ENCODE measurements at places on chromosomes 2 and 18.
A peak's percentile ranks its signal among the peaks of the same experiment; 100 is the strongest.

- DNase-seq = no peak
These were observed 314.4 kb upstream of the ZEB2 start for GRCh38 chr2:144834363-144834762.

GRCh38 chr2:173264603-173265366 is 89.9 kb upstream of the CDCA7 start:
- DNase-seq = no peak

DNA sequence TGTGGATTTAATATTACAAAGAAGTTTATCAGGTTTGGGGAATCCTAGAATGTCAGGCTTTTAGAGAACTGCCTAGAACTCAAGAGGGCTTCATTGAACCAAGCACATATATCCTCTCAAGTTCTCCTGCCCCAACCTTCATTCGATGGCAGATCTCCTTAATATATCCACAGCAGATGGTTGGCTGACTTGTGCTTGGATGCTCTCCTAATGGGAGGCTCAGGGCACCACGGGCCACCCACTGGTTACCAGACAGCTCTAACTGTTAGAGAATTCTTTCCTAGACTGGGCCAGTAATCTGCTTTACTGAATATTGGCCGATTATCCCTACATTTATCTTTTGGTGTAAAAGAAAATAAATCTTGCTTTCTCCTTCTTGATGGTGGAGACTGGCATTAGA is 87.2 kb upstream of the ATP8B1 start:
- no peak for DNase-seq

DNA sequence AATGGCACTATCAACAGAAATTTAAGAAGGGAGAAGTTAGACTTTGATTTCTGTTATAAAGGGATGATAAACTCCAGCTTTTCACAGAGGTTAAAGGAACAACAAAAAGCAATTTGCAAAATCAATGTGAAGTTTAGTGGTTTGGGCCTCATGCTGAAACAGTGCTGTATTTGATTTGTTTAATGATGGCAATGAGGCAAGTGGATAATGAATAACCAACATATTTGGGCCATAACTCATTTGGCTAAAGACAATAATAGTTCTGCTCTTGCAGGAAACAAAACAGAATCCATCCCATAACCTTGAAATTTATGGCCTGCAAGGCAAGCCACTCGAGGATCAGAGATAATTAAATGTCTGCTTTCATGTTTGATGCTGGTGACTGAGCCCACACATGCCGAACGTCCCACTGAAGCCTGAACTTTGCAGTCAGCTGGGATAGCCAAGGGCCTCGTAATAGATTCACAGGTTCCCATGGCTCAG is 56.5 kb downstream of the TPGS2 start:
- DNase-seq = no peak

DNA sequence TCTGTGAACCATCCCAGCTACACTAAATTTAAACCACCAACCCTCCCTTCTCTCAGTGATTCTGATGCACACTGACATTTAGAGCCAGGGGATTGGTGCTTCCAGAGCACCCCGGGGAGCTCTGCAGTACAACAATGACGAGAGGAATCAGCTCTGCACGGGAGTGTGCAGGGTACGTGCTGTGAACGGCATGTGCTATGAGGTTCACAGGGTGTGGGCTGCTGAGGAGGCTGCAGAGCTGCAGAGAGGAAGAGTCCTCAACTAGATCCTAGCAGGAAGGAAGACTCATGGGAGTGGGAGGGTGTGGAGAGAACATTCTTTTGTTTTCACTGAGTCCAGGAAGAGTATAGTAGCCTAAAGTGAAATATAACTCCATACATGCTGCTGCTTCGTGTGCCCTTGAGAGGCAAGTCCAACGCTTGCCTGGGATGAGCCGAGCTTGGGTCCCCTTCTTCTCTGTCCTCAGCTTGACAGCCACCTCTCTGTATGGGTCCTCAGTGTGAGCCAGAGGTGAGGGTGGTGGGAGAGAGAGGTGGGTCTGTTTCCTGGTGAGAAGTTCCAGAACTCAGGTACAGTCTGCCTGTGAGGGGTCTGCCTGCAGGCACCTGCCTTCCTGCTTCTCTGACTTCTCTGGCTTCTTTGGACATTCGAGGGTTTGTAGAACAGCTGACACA is 118.8 kb downstream of the CTIF start:
- DNase-seq = no peak

- no peak for DNase-seq
These were observed 11.2 kb upstream of the SCYGR5 start for GRCh38 chr2:227655454-227655853.

- DNase-seq = no peak
These were observed 53.2 kb upstream of the SLC4A10 start for GRCh38 chr2:161571051-161571429.

- no peak for DNase-seq
These were observed 63.1 kb upstream of the MCFD2 start for GRCh38 chr2:46978723-46979122.

GRCh38 chr2:105744091-105744908 is 412 bp upstream of the NCK2 start:
- DNase-seq = peak; percentile 57

GRCh38 chr2:120338015-120338414 is 7.9 kb upstream of the INHBB start:
- DNase-seq = no peak
